ENCODE measurements at places on chromosomes 16 and 17. TPM values are rescaled to one million over a fixed set of nuclear protein-coding genes. Genes with fewer than 3 reads are reported as not detected.

Gene ABCC1
- 22.0 TPM for total RNA-seq

DNA sequence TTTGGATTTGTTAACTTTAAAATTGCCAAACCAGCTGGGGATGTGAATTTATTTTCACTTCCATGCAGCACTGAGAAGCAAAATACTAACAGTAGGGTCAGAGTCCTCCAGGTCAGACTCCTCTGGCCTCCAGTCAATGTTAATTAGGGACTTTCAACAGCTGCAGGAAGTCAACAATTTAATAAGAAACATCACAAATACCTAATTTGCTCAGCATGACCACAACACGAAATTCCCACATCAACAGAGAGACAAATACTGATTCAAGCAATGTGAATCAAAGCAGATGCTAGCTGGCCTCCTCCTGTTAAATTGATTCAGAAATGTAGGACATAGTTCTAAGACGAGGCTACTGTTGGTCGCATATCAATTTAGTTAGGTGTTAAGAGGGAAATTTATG, 111.7 kb downstream of the ABCA8 start:
- DNase-seq = no peak

Gene FBXW10B
- not detected for total RNA-seq

Gene CLCN7
- 42.6 TPM for total RNA-seq

DNA sequence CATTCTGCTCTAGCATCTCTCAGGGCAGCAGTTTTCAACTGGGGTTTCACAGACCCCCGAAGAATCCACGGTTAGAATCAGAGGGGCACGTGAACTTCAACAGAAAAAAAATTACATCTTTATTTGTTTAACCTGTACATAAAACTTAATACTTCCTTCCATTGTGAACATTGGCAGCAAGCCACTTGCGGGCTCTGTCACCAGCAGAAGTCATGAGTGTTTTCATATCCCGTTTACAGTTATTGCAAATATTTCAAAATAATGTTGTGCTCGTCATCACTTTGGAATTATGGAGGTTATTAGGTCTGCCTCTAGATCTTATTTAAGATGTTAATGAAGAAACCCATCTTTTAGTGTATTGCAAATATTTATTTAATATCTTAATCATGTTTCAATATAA, 109.8 kb downstream of the SDR42E1 start:
- no peak for DNase-seq

GRCh38 chr16:25155553-25156460, 44.3 kb downstream of the LCMT1 start:
- DNase-seq = no peak

Data from H7 (cell line).